NCI-H226 (cell line): ENCODE measurements at places on chromosomes 3 and 15.

- no peak for DNase-seq
Observed at GRCh38 chr3:2166552-2166951, 67.9 kb downstream of the CNTN4 start.

DNA sequence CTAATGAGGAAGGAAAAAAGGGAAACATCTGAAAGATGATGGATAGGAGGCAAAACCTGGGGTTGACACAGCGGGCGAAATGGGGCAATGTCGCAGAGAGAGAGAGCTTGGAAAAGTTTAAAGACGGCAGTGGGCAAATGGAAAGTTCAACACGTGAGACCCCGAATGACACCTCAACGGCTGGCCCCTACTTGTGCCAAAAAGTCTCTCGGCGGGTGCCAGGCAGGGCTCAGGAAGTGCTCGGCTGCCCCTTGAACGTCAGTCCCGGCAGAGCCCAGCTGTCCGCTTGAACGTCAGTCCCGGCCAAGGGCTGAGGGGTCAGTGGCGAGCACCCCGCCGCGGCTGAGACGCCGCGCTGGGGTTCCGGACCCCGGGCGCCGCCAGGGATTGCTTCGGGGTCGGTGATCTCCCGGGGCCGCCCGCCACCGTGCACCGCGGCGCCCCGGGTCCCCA lies 658 bp downstream of the EOGT start:
- no peak for DNase-seq

DNA sequence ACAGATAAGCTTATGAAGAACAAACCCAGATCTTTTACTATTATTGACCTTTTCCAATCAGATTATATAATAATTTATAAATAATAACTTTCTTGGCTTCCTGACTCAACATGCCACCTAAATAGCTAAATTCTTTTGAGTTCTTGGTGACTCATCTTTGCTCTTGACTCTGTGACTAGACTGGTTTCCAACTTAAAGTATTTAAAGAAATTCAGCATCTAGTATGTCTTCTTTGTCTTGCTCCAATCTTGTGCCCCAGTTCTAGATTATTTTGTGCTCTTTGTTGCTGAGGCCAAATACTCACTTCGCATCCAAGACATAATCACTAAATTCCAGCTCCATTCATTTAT lies 483.2 kb upstream of the TBL1XR1 start:
- peak; percentile 28 for DNase-seq

GRCh38 chr3:21613372-21614070 lies 137.5 kb downstream of the ZNF385D start:
- DNase-seq, result no peak

DNA sequence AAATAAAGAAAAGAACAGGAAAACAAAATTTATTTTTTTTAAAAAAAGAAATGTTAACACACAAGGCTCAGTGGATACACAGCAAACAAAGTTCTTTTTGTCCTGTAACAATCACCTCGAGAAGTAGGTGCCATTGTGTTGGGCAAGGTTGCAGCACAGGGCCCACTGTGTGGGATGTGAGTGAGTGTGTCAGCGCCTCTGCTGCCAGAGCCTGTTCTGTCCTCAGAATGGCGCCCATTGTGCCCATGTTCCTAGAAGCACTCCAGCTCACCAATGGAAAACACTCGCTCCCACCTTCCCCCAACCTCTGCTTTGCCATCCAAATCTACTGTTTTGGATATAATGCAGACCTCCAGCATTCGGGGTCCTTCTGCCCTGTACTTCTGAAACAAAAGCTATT lies 84.9 kb upstream of the CLDN18 start:
- DNase-seq, result no peak
